Muscle of arm (tissue), 14 donors: ENCODE measurements at places on chromosomes 12 and 14.

DNA sequence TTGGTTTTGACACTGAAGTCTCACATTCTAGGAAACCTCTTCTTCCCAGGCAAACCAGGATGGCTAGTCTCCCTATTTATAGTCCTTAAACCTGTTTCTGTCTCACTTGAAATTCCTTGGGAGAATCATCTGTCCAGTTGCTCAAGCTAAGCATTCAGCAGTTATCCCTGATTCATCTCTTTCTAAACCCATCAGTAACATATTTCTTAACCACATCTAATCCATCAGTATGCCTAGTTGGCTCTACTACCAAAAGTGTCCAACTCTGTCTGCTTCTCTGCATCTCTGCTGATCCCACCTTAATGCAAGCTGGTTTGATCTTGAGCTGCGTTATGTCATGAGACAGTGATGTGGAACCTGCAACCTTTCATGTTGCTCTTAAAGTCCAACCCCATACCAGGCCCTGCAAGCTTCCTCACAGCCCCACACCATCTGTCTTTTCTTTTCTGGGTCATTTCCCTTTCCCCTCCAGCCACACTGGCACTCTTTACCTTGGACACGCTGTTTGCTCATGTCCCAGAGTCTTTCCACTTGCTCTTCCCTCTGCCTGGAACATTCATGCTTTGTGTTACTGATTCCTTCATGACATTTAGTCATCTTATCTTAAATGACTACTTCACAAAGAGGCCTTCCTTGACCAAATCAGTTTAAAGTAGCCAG is 380.8 kb upstream of the RGS6 start:
- DNase-seq = no peak

- no peak for DNase-seq
Observed at GRCh38 chr14:31777312-31777711, 216.1 kb downstream of the NUBPL start.

DNA sequence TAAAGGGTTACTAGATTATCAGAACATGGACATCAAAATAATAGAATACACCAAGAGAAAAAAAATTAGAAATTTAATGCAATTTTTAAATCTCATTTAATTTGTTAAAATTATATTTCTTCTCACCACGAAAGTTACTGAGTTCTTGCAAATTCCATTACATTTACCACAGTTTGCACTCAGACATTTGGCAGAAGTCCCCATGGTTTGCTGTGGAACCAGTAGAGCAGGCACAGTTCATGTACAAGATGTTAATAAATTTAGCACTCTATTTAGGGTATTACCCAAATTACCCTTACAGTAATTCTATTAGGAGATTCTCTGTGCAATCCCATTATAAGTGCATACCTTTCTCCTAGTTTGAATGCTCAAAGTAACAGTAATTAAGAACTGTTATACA is 9.7 kb downstream of the SCN8A start:
- DNase-seq = no peak

- no peak for DNase-seq
Observed at GRCh38 chr14:61391119-61391518, 69.7 kb downstream of the PRKCH start.

DNA sequence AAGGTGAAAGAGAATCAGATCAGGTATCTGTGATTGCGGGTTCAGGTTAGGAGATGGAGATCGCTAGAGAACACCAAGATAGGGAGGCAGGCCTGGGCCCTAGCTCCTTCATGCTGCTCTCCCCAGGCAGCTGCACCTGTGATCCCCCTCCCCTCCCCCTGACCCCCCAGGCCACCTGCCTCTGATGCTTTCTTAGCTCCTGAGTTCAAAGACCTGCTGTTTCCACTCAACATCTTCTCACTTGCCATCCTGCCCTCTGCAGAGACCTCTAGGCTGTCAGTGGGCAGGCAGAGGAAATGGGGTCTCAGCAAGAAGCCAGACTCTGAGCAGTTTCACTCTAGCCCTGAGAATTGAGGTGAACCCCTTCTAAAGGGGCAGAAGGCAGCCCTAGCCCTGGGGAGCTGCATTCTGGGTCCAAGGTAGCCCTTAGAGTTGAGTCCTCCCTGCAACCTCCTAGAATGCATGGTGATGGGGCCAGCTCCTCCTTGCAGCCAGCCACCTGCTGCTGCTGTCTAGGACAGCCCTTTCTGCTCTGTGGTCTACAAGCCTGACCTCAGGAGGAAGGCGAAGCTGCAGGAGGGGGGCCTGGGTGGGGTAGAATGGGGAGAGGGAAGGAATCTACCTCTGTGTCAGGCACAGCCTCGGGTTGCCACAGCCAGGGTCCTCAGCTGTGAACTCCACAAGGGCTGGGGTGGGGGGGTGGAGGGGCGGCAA is 6.4 kb upstream of the SLC48A1 start:
- DNase-seq = no peak

GRCh38 chr14:101812071-101812470 is 50.6 kb downstream of the PPP2R5C start:
- no peak for DNase-seq

DNA sequence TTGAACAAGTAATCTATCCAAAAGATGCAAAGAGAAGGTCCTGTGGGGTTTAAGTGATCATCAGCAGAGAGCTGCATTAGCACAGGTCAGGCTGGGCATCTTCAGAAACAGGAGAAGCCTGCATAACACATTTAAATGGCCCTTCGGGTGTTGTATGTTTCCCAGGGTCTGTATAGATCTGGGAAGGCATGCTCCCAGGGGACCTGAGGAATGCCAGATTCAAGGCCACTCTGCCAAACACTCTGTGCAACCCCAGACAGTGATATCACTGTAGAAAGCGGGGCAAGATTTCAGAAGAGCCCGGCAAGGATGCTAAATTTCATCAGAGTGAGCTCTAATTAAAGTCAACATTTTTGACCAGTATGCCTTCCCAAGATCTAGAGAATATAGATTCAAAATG is 92.9 kb downstream of the ARMH4 start:
- DNase-seq = no peak

GRCh38 chr12:42568952-42569915 is 20.3 kb downstream of the PRICKLE1 start:
- no peak for DNase-seq
